ENCODE measurements at places on chromosomes 4 and X.

DNA sequence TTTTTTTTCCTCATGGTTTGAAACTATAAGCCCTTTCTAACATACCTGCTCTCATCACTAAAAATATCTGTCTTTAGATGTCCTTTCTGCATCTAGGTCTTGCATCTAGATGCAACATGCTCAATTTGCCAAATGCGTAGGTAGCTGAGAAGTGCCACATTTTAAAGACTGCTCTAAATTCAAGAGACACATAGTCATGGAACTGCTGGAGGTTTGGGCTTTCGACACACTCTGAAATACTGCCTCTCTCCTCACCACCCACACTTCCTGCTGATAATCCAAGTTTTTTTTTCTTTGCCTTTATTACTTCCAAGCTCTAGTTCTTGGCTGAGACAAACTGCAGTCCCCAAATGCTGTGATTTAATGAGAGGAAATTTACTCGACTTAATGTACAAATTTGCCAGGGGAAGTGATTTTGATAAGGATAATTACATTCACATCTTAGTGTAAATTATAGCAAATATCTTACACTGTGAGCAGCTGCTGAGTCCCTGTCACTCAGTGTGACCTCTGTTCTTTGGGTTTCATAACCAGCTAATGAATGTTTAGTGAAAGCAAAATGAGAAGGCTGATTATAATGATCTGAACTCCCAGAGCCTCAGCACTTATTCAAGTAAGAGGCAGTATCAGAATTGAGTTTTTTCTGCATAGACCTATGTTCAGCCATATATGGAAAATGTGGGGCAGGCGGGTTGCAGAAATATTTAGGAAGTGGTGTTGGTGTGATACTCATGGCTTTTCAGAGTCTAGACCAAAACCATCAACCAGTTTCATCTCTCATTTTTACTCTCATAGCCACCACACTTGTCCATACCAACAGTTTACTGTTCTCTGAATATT is 31.3 kb downstream of the DRD5 start:
- no peak for DNase-seq

DNA sequence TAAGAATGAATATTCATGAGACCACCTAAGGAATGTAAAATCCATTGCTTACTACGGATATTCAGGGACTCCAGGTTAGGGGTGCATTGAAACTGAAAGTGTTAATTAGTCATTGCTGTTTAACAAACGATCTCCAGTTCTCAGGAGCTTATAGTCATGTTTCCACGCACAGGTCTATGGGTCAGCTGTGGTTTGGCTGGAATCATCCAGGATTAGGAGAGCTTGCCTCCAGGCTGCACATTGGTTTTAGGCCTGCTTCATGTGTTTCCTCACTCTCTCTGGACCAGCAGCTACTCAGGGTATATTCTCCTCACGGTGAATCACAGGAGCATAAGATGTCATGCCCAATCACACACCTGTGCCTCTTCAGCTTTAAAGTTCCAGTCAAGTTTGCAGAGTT is 98.9 kb downstream of the ATXN3L start:
- no peak for DNase-seq

DNA sequence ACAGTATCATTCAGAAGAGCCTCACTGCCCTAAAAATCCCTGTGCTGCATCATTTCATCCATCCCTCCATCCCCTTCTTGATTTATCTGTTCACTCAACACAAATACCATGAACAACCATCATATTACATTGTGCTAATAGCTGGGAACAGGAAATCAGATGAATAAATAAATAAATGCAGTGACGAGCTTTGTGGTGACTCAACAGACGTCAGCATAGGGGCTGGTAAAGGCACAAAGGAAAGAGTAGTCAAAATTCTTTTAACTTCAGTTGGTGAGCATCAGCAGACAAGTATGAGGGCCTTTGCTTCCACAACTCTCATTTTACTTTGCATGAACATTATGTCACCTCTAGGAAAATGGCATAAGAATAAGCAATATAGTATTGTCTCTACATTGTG is 65.5 kb downstream of the EDNRA start:
- DNase-seq = no peak

- no peak for DNase-seq
Measured at GRCh38 chr4:185390941-185391340, 4.8 kb downstream of the LRP2BP start.

DNA sequence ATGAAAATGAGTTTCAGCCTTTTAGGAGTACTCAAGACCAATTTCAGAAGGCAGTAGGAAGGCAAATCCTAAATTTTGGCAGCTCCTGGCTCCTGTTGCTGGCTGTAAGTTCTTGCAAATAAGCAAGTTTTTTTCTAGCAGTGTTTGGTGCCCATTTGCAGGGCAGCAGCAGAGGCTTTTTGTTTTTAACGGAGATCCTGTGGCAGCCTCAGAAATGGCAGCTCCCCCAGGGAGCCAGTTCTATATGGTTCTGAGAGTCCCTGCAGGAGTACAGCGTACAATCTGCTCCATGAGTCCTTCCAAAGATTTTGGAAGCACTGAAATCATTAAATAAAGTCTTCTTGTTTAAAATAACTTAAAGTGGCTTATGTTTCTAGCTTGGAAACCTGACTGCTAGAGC is 171.9 kb downstream of the NDST4 start:
- DNase-seq = no peak

GRCh38 chr4:168291242-168291641 is 27.3 kb downstream of the DDX60 start:
- no peak for DNase-seq

DNA sequence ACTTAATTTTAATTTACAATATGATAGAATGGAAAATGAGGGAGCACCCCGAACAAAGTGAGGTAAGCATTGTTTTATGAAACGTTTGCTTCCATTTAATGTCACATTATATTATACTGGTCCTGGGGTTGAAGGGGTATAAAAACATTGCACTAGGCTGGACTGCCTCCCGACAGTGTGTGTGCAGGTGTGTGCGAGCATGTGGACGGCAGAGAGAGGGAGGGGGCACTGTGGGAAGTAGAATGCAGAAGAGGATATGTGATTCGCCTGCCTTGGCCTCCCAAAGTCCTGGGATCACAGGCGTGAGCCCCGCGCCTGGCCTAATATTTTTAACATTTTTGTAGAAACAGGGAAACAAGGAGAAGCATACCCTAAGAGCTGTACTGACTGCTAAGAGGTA is 36.0 kb downstream of the IRF2 start:
- DNase-seq = no peak

GRCh38 chr4:67635331-67635730 is 65.6 kb downstream of the UBA6 start:
- DNase-seq = no peak

DNA sequence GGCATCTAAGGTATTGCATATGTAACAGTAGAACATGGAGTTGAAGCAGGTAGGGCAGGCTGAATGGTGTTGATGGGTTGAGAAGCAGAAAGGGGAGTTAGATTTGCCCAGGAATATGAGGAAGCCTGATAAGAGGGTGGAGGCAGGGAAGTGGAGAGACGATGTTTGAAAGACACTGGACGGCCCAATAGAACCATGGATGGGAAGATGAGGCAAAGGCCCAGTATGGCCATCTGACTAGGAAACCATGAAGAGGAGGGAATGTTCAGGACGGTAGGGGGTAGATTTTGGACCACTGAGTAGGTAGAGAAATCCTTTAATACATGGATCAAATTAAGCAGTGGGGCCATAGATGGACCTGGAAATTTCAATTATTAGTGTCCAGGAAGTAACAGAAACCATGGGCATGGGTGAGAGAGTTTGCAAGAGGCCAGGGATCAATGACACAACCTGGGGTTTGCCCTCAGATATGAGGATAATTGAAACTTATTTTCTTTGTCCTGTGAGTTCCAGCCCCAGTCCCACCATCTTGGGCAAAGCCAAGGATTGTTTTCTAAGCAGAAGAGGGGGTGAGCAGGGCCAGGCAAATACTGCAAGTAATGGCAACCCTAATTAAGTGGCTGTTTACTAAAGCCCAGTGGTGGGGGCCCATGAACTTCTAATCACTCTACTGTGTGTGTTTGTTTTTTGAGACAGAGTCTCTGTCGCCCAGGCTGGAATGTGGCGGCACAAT is 2.5 kb upstream of the USP11 start:
- no peak for DNase-seq

DNA sequence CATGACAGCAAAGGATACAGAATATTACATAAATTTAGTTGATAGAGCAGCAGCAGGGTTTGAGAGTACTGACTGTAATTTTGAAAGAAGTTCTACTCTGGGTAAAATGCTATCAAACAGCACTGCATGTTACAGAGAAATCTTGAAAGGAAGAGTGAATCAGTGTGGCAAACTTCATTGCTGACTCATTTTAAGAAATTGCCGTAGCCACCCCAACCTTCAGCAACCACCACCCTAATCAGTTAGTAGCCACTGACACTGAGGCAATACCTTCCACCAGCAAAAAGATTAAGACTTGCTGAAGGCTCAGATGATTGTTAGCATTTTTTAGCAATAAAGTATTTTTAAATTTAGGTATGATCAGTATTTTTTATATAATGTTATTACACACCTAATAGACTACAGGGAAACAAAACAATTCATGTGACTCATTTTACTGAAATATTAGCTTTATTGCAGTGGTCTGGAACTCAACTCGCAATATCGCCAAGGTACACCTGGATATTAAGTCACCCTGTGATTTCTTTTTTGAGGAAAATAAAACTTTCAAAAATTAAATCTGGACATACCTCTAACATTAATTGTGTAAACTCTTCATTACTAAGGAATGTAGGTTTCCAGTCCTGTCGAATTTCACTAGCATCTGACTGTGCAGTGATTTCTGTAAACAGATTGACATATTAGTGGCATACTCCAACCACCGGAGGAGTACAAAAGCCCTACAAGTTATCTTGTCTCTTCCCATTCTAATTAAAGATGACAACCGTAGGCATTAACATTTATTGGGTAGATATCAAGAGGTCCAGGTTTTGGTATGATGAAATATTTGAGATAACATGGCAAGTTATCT is 71.1 kb downstream of the CLOCK start:
- no peak for DNase-seq

DNA sequence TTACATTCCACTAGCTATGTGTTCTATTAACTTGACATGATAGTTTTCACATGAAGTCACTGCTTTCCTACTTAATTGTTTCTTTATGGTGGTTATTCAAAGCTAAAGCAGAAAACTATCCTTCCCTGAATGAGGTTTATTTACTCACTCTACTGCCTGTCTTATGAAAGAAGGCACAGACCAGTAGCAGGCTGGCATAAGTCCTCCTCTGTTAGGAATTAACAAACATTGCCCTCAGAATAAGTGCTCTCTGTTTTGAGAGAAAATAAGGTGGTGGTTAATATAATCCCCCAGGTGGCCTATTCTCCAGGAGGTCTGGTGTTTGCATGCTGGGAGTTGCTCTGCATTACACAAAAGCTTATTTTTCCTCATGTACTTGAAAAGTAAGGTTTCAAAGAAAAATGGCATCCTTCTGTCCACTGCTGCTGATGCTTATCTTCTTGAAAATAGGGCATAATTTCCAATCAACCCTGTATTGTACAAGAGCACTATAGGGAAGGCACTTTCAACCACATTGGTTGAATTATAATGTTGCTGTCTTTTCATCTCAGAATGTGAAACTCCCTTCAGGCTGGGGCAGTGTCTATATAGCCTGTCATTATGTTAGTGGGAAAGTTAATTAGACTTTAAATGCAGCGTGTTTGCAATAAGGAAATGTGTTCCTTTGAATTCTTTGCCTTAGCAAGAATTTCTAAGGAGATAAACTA is 119.7 kb upstream of the TBC1D9 start:
- no peak for DNase-seq

DNA sequence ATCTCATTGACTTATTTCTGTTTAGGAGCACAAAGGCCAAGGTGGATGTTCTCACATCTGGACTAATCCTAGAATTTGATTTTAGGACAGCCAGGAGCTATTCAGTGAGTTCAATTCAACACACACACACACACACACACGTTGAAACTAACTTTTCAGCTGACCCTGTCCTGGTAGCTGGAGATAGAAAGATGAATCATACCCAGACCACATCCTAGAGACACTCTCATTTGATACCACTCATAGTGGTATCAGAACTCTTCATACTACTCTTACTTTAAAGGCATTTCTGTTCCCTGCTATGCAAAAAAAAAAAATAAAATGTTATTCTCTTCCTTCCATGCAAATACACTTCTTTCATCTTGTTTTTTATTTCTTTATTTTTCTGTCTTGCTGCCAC is 36.7 kb downstream of the KLF8 start:
- no peak for DNase-seq

- no peak for DNase-seq
Measured at GRCh38 chrX:76183289-76184049, 10.6 kb downstream of the PBDC1 start.

DNA sequence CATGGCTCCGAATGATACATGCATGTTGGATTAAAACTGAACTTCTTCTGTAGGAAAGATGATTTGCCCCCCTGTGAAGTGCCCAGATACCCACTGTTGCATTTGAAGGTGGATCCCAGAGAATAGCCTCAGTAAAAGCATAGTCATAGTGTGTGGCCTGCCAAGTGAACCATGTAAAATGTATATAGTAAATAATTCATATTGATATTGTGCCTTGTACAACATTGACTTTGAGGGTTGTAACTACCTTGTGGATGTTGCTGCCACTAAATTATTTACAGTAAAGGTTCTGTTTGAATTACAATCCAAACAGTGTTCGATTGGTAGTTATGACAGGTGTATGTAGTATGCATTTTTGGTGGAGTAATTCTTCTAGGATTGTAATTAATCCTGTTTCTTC is 19.2 kb downstream of the TMEM131L start:
- DNase-seq = no peak

DNA sequence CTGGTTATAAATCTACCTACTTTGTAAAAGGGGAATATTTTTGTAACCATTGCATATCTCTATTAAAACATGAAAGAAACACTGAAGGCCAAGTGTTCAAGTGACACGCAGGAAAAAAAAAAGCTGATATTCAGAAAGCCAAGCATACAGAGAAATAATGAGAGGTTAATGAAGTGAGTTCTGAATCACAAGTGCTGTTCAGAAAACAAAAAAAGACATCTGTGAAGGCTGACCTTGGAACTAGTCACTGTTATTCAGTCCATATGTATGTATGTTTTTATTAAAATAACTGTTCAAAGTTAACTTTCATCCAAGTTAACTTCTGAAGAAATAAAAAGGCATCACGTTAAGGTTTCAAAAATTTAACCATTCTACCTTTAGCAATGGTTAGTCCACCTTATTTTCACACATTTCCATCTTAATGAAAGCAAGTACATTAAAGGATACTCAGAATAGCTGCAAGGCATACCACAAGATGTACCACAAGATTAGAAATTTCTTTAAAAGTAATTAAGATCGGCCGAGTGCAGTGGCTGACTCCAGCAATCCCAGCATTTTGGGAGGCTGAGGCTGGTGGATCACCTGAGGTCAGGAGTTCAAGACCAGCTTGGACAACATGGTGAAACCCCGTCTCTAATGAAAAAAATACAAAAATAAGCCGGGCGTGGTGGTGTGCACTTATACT is 31.4 kb downstream of the SH3RF1 start:
- no peak for DNase-seq

- DNase-seq = no peak
Measured at GRCh38 chr4:4685810-4686795, 144.3 kb upstream of the STX18 start.

Measured in memory B cell (primary cell).